ENCODE measurements at places on chromosomes 1 and 21. TPM values are rescaled to one million over a fixed set of nuclear protein-coding genes. Genes with fewer than 3 reads are reported as not detected.

DNA sequence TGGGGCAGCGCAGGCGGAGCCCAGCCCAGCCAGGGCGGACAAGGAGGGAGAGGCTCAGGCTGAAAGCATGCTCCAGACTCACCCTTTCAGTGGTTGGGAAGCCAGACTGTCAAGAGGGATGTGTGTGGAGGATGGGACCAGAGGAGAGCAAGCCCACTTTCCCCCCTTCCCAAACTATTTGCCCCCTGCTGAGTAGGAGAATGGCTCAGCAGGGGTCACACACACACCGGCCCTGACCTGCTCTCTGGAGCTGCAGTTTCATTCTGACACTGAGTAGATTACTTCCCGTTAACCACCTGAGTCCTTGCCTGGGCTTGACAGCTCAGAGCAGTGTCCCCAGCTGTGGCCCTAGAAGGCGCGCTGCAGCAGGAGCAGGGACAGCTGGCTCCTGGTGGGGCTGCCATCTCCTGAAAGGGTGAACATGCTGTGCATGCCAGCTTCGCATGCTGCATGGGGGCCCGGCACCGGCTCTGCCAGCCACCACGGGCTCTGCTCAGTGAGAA is 51.6 kb upstream of the CNTN2 start:
- DNase-seq, result no peak

- no peak for DNase-seq
Measured at GRCh38 chr1:91036894-91037829, 15.3 kb upstream of the ZNF644 start.

- no peak for DNase-seq
Measured at GRCh38 chr1:66175581-66175980, 358.4 kb upstream of the SGIP1 start.

- DNase-seq, result no peak
Measured at GRCh38 chr1:219666242-219666641, 53.3 kb upstream of the ZC3H11B start.

DNA sequence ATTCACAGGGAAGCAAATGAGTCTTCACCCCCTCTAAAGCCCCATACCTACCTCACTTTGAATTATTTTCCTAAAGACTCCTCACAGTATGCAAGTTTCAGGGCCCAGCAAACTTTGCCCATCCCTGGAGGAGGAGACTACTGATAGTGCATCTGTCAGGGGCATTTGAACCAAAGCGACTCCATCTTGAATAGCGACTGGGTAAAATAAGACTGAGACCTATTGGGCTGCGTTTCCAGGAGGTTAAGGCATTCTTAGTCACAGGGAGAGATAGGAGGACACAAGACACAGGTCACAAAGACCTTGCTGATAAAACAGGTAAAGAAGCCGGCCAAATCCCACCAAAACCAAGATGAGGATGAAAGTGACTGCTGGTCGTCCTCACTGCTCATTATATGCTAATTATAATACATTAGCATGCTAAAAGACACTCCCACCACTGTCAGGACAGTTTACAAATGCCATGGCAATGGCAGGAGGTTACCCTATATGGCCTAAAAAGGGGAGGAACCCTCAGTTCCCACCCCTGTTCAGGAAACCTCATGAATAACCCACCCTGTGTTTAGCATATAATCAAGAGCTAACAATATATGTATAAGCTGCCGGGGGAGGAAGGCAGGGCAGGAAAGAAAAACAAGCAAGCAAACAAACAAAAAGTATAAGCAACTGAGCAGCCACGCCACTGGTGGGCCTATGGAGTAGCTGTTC is 3.3 kb upstream of the PKNOX1 start:
- no peak for DNase-seq

DNA sequence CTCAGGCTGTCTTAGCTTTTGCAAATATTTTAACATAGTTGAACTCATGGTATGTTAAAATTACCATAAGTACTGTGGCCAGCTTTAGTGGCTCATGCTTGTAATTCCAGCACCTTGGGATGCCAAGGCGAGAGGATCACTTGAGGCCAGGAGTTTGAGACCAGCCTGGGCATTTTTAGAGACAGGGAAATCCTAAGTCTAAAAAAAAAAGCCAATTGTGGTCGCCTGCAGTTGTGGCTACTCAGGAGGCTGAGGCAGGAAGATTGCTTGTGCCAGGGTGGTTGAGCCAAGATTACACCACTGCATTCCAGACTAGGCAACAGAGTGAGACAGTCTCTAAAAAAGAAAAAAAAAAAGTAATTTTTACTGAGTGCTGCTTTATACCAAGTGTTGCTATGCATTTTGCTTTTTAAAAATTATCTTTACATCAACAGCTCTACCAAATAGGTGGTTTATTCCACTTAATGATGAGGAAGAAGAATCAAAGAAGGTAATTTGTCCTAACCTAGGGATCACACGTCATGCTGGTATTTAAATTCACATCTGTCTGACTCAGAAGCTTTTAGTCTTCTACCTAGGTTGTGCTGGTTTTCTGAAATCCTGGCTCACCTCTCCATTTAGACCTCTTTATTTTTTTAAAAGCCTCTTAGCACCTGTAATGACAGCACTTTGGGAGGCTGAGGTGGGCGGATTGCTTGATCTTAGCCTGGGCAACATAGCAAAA is 16.8 kb downstream of the PPP1R12B start:
- DNase-seq, result no peak

DNA sequence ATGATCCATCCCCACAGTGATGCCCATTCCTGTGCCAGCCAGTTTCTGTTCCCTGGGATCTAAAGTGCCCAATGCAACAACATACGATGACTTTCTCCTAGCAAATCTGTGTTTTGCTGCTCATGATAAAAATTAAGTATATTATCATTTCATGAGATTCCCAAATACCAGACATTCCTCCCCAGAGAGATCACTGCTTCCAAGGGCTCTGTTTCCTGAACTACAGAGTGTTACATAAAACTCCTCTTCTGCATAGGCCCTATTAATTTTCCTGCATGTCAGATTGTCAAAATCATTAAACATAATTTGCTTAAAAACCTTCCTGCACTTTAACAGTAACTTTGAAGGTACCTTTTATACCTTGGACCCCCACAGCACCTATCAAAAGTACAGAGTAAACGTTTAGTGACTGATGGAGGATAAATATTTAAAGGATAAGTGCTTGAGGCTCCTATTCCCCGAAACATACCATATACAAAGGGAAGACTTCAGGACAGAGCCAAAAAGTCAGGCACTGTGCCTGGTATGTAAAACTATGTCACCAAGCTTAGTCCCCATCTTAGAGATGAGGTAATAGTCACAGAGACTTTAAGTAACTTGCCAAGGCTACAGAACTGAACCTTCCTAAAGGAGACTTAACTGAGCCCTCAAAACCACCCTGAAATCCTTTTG is 50.2 kb downstream of the SLC25A24 start:
- no peak for DNase-seq

- peak; percentile 45 for DNase-seq
Measured at GRCh38 chr1:4836574-4836973, 182.2 kb downstream of the AJAP1 start.

The MYBPH gene
- not detected for total RNA-seq

The C8A gene
- total RNA-seq, result not detected

DNA sequence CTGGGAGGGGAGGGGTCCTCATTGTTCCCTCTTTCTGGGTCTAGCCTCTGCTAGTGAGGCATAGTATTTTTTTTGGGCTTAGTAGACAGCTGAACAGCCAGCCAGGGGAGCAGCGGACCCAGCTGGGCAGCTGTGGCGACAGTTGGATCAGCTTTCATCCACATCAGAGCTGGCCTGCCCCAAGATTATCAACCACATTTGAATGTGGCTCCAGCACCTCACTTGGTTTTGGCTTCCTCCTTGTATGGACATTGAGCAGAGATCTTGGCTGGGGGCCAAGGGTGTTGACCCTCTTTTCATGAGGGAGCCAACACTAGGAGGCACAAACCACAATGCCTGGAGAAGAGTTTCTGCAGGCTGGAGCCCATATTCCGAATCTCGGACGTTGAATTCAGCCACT is 25.0 kb downstream of the WNT4 start:
- DNase-seq, result no peak

DNA sequence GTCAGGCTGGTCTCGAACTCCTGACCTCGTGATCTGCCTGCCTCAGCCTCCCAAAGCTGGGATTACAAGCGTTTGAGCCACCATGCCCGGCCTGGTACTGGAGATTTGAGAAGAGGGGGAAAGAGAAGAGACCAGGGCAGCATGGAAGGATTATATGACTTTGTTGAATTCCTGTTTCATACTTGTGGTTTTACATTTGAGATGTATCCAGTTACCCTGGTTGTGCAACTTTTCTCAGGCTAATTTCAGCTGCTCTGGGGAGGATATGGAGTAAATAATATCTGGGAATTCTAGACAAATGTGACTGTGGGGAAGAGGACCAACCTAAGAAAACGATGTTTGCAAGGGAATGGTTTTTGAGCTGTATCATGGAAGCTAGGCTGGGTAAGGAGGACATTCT is 89.5 kb upstream of the GREM2 start:
- DNase-seq, result no peak

The MTARC2 gene
- 23.2 TPM for total RNA-seq

The MATN1 gene
- not detected for total RNA-seq

DNA sequence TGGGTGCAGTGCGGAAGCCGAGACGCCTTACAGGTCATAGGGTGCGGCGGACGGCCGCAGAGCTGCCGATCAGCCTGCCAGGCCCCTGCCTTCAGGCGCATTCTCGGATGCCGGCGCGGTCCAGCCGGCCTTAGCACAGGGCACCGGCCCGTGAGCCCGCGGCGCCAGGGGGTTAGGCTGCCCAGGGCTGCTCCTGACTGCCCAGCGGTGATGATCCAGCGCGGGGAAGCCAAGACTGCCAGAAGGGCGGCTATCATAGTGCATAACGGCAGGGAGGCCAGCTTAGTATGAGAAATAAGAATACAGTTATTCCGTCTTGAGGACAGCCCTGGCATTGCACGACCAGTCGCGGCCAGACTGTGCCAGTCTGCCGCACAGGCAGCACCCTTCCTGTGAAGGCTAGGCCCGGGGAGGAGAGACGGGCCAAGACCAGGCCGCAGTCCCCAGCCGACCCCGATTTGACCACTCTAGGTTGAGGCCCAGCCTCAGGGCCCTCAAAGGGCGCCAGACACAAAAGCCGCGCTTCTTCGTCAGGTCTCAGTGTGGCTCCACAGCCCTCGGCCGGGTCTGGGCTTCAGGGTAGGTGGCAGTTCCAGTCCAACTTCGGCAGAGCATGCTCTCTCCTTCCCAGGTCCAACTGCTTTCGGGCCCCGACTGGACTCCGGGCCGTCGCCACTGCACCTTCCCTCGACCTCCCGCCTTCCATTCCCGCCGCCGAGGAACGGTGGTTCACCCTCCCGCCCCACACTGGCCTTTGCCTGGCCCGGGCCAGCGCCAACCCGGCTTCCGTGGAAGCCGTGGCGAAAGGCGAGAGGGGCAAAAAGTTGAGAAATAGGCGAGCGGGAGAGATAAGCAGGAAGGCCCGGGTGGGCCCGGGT is 829 bp downstream of the ALX3 start:
- DNase-seq, result no peak

GRCh38 chr1:208189716-208190115 is 54.5 kb downstream of the PLXNA2 start:
- DNase-seq, result no peak

- no peak for DNase-seq
Measured at GRCh38 chr1:99384021-99384420, 119.7 kb downstream of the PLPPR4 start.

The MIS18A gene
- total RNA-seq, result 2.8 TPM

- DNase-seq, result no peak
Measured at GRCh38 chr1:58650141-58650540, 49.7 kb downstream of the MYSM1 start.

DNA sequence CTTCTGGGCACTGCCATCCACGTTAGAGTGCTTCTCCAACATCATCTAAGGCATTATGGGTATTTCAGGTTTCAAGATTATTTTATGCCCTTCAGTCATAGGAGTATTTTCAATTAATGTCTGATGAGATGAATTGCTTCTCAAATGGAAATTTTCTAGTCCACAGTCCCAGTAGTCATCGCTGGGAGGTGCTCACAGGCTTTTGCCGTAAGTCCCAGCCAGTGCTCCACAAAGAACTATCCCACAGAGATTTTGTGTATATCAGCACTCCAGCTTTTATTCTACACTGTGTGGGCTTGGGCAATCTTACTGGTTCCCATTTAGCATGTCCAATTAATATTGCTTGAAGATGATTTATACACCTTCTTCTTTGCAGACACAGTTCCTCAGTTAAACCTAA is 61.0 kb downstream of the SMYD2 start:
- no peak for DNase-seq

- no peak for DNase-seq
Measured at GRCh38 chr1:206683313-206683712, 1.4 kb upstream of the MAPKAPK2 start.

DNA sequence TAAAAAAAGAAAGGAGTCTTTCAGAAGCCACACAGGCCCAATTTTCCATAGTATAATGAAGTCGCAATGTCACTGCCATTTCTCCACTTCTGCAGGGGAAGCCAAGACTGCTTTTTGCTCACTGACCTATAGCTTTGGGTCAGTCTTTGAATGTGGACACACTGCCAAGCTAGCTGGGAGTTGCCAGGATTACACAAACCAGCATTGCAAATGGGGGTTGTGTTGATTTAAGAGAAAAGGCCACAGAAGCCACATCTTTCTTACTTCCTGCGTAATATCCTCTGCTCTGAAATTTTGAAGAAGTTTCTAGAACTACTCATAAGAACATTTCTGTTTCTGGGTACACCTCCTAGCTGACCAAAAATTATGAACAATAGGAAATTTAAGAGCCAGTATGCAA is 45.8 kb upstream of the SAMSN1 start:
- no peak for DNase-seq

The CCDC28B gene
- total RNA-seq, result 25.0 TPM

DNA sequence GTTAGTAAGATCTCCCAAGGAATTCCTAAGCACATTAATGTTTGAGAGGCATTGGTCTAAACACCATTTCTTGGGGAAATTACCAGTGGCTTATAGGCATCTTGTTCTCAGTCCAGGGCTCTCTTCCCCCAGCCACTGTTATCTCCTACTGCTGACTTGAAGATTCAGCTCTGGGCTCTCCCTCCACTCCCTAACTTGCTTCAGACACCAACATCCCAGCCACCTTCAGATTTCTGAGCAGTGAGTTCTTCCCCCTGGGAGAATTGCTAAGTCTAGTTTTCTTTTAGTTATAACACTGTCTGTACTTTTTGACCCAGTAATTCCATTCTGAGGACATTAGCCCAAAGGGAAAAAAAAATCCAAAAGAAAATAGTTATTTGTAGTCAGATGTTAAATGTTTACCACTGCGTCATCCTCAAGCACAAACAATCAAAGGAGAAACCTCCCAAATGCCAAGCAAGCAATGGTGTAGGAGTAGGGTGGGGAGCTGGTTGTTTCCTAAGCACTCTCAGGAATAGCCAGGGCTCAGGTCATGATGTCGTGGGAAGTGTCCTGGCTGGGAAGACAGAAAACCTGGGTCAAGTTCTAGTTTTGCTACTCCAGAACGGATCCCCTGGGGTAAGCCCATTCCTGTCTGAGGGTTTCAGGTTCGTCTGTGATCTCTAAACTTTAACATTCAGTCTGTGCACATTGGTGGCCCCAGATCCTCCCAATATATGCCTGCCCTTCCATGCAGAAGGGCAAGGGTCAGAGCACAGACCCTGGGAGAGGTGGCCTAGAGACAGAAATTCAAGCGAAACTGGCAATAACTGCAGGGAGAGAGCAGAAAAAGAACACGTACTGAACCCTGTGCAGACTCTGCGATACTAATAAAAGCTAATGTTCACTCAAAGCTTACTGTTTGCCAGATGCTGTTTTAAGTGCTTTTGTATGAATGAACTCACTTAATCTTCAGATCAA is 191.1 kb upstream of the FGGY start:
- DNase-seq, result no peak

The CSF1 gene
- 16.0 TPM for total RNA-seq

The AGMAT gene
- 0.11 TPM for total RNA-seq

The KRTAP19-3 gene
- not detected for total RNA-seq

The THEM5 gene
- not detected for total RNA-seq

Data from Right ventricle myocardium superior (tissue), 1 donor.